ENCODE measurements at places on chromosomes 7 and 10.
A peak's percentile ranks its signal among the peaks of the same experiment; 100 is the strongest.

DNA sequence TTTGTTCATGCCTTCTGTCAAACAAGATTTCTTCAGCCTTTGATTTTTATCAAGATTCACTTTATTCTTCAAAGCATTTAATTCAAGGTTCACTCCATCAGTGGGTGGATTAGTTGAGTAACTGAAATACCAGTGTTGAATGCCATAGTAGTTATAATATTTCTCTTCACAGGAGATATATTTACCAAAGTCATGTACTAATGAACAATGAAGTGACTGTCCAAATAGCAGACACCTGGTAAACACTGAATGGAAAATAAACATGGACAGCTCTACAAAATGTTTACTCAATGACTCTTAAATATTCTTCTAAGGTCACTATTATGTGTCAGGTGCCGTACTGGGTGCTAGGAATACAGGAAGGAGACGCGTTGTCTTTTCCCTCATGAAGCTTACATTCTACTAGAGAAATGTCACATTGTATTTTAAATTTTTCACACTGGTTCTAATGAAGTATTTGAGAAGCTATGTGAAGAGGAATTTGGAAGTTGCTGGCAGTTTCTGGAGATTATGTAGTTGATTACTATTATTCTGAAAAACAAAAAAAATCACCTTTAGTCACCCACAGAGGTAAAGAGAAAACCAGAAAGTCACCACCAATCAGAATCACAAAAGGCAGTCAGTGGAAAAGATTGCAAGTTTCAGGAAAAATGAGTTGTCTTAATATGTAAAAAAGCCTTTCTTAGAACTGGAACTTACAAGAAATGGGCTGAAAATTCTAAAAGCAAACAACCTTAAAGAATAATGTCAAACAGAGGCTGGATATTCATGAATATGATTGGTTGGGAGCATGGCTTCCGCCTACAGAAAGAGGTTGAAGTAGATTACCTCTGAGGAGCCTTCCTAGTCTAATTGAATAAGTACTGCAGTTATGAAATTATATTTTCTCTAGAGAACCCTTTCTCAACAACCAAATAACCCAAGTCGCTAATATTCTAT lies 84.5 kb downstream of the RTKN2 start:
- H3K27me3 ChIP-seq: no peaks in the 10 kb centered on the region
- no peaks in the 10 kb centered on the region for H3K36me3 ChIP-seq
- DNase-seq: no peak
- H3K4me1 ChIP-seq: peaks cover 37% of the 10 kb centered on the region
- H3K4me3 ChIP-seq: no peak overlapping the region

GRCh38 chr10:42697926-42698325 lies 59.6 kb upstream of the ZNF33B start:
- no peak overlapping the region for H3K4me3 ChIP-seq
- H3K36me3 ChIP-seq: no peaks in the 10 kb centered on the region
- no peak overlapping the region for H3K27ac ChIP-seq
- H3K4me1 ChIP-seq: no peaks in the 10 kb centered on the region
- H3K27me3 ChIP-seq: no peaks in the 10 kb centered on the region

DNA sequence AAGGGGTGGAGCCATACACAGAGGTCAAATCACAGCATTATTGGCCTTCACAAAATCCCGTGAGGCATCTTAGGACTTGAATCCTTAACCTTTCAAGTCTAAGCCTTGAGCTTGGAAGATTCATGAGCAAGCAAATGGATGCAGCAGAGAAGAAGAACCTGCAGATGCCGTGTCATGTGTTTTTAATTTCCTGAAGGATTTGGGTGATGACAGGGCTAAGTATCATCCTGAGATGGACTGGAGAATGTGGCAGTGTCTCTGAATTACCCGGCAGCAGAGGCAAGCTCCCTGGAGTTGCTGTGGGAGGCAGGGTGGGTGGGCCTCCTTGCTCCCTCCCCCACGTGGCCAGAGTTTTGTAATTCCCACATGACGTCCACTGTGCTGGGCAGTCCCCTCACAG lies 50.8 kb downstream of the GCC1 start:
- no peaks in the 10 kb centered on the region for H3K4me1 ChIP-seq
- H3K27me3 ChIP-seq: no peaks in the 10 kb centered on the region
- DNase-seq: no peak
- H3K36me3 ChIP-seq: no peaks in the 10 kb centered on the region
- no peak overlapping the region for H3K27ac ChIP-seq
- no peak overlapping the region for H3K4me3 ChIP-seq

GRCh38 chr10:53233749-53234148 lies 461.2 kb upstream of the MBL2 start:
- H3K27ac ChIP-seq: no peak overlapping the region
- H3K4me1 ChIP-seq: no peaks in the 10 kb centered on the region
- H3K36me3 ChIP-seq: no peaks in the 10 kb centered on the region
- no peaks in the 10 kb centered on the region for H3K27me3 ChIP-seq
- H3K4me3 ChIP-seq: no peak overlapping the region
- no peak for DNase-seq

GRCh38 chr7:92722541-92722940 lies 113.8 kb downstream of the CDK6 start:
- peaks cover 9% of the 10 kb centered on the region for H3K4me1 ChIP-seq
- no peak overlapping the region for H3K27ac ChIP-seq
- H3K4me3 ChIP-seq: no peak overlapping the region
- H3K27me3 ChIP-seq: no peaks in the 10 kb centered on the region

DNA sequence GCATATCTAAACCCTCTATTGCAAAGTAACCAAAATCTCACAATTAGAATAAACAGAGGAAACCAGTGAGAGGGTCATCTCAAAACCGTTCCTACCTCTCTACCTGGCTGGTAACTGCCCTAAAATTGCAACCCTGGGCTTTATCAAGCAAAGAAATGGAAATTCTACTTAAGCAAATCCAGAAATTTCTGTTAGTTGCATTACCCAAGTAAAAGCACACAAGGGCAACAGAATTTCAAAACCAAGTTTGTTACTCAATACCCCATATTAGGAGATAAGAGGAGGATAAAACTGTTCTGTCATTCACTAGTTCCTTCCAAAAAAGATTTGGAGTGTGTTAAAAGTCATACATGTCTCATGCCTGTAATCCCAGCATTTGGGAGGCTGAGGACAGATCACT lies 195.3 kb downstream of the FAM107B start:
- H3K27me3 ChIP-seq: no peaks in the 10 kb centered on the region
- H3K4me1 ChIP-seq: peaks cover 34% of the 10 kb centered on the region
- no peak for DNase-seq

GRCh38 chr10:69816521-69816920 lies 14.8 kb downstream of the COL13A1 start:
- no peaks in the 10 kb centered on the region for H3K4me1 ChIP-seq
- DNase-seq: no peak
- H3K36me3 ChIP-seq: no peaks in the 10 kb centered on the region
- H3K27me3 ChIP-seq: no peaks in the 10 kb centered on the region
- H3K27ac ChIP-seq: no peak overlapping the region
- H3K4me3 ChIP-seq: no peak overlapping the region

DNA sequence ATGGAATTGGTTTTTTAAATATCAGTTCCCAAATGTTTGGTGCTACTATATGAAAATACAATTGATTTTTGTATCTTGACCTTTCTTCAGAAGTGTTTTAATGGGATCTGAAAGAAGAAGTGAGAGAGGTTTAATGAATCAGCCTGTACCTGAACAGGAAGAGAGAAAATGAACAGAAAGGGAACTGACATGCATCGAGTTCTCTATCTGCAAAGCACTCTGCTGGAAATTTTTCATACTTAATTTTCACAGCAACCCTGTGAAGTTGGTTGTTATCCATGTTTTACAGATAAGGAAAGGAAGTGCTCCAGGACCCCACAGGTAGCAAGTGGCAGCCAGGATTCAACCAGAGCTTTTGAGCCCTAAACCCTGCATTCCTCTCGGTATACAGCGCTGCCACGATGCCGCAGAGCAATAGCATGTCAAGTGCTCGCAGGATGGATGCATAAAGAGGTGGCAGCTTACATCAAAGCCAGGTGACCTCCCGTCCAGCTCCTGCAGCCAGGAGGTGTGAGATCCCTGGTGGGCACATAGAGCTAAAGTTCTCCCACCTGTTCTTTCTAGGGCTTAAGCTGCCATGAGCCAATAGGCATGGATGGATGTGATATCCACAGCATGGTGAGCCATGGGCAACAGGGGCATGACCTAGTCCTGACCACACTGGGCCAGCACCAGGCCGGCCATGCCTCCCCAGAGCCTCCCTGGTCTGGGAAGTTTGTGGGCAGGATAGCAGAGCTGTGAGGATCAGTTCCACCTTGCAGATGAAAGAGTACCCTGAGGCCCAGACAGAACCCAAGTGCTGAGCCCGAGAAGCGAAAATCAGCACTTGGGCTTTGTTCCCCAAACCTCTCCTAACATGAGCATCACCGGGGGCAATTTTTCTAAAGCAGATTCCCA lies 57.2 kb downstream of the CALML3 start:
- no peaks in the 10 kb centered on the region for H3K27me3 ChIP-seq
- no peak for DNase-seq
- no peaks in the 10 kb centered on the region for H3K36me3 ChIP-seq

DNA sequence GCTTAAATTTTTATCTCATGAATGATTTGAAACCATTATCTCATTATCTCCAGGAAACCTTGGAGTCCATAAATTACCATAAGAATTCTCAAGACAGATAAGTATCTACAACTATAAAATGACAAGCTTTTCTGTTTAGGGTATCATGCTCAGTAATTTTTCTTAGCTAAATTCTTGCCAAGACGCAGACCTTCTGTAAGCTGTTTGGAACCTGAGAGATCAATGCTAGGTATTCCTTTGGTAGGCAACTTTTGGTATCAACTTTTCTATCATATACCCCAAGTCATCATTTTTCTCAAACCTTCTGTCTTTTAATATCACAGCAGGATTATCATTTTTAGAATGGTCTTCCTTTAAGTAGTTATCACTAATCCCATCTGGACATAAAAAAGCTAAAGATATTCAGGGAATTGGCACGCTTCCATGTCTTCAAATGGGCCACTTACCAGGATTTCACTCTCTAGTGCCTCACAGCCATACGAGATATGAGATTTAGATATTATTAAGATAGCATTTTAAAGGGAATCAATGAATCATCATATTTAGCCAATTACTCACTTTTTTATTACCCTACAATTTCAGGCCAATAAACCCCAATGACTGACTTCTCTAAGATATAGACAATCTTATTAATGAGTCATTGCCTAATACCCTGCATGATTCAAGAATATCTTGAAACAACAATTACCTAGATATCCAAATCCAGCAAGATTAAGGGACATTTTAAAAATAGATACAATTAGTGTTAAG lies 544.1 kb downstream of the HTR7 start:
- H3K4me1 ChIP-seq: no peaks in the 10 kb centered on the region
- no peak overlapping the region for H3K27ac ChIP-seq
- no peak for DNase-seq
- H3K27me3 ChIP-seq: no peaks in the 10 kb centered on the region

- H3K4me1 ChIP-seq: no peaks in the 10 kb centered on the region
- DNase-seq: no peak
Observed at GRCh38 chr7:14507617-14508016, 394.9 kb downstream of the DGKB start.

- peak overlapping the region; percentile 76 for H3K4me3 ChIP-seq
- no peaks in the 10 kb centered on the region for H3K36me3 ChIP-seq
- DNase-seq: no peak
- peaks cover 34% of the 10 kb centered on the region for H3K4me1 ChIP-seq
Observed at GRCh38 chr10:6089334-6090219, 743 bp downstream of the RBM17 start.

DNA sequence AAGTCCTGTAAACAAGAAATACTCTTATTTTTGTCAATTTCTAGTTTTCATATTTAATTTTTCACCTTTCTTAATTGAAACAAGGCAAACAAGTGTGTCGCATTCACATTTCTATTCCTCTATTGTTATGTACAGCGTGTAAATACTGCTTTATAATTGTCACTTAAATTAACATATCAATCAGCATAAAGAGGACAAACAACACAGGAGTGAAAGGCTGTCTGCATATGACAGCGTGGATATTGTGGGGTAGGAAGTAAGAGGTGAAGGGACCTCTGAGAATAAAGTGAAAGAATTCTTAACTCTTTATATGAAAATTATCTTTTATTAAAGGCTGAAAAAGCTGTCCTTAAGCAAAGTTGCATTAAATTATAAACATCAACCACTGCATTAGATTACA lies 797.9 kb upstream of the COBL start:
- H3K27me3 ChIP-seq: no peaks in the 10 kb centered on the region
- no peaks in the 10 kb centered on the region for H3K4me1 ChIP-seq

DNA sequence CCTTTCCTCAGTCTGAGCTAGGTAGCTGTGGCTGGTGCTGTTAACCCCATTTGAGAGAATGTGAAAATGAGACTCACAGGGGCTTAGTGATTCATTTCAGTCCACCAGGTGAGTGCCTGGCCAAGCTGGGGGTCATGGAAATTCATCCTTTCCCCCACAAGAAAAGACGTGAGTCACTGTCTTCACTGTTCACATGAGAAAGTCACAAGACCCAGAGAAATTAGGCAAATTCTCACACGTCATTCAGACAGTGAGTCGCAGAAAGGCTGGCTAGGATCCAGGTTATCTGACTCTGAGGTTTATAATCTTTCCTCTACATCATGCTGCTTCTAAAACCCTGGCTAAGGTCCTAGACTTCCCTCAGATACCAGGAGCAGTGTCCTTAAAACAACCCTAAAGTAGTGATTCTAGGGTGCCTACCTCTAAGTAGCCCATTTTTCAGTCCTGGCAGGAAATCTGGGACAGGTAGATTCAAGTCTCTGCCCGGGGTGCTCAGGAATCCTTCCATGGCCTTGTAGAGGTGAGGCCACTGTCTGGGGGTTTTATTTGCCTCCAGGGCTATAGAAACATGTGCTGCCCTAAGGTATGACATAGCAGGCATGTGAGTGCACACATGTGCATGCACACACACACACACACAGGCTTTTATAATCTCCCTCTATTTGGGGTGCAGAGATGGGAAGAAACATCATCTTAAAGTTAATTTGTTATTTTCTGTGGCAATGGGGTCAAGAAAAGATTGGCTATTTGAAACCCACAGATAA lies 427.9 kb upstream of the CELF2 start:
- H3K4me1 ChIP-seq: no peaks in the 10 kb centered on the region
- H3K27ac ChIP-seq: no peak overlapping the region
- no peak overlapping the region for H3K4me3 ChIP-seq
- no peaks in the 10 kb centered on the region for H3K36me3 ChIP-seq
- H3K27me3 ChIP-seq: peaks cover 4% of the 10 kb centered on the region
- no peak for DNase-seq

DNA sequence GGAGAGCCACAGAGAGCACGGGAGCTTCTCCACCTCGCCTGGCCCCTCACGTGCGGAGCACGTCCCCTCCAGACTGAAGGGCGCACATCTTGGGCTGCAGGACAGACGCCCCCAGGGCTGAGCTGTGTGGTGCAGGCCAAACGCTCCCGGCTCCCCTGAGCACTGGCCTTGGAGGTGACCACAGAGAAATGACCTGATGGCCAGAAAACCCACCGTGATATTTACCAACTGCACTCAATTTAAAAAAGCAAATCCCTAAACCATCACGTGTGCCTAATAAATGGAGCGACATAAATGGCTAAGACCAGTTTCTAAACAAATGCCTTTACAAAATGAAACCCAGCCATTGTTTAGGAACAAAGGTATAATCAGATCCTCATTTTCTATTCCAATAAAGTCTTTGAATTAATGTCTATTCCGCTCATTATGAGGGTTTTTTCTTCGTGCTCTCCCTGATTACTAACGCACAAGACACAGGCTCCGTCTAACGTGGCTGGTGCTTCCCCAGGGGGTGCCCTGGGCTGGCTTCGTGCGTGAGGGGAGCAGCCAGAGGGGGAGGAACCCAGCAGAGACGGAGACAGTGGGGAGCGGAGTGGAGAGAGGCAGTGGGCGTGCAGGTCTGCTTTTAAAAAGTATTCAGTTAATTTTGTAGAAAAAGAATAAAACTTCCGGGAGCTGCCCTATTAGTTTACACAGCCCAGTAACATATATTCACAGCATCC lies 190.3 kb downstream of the DNAJB6 start:
- H3K36me3 ChIP-seq: no peaks in the 10 kb centered on the region
- no peaks in the 10 kb centered on the region for H3K4me1 ChIP-seq
- DNase-seq: no peak
- no peaks in the 10 kb centered on the region for H3K27me3 ChIP-seq
- H3K4me3 ChIP-seq: no peak overlapping the region

Data from effector memory CD4-positive, alpha-beta T cell (primary cell).